Fibroblast of the aortic adventitia (primary cell): ENCODE measurements at places on chromosomes 16 and 17.

DNA sequence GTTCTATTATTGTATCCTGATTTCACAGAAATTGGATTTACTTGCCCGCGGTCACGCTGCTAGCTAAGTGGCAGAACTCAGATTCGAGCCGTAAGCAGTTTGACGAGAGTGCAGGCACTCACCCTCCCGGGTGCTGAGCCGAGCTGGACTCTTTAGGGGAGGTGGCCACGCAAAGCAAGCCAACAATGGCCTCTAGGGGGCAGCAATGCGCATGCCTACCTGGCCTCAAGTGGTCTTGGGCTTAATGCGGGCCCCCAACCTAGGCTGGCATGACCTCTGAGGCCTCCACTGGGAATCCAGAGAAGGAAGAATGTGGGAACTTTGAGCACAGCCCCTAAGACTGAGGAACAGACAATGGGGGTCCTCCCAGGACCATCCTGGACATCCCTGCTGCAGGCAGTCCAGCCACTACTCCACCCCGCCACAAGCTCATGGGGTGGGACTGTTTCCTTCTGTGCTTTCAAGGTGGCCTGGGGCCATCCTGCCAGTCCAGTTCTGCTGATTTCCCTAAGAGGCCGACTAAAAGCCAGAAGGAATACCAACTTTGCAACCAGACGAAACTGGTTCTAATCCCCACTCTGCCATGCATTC lies 276.5 kb downstream of the XYLT1 start:
- DNase-seq: peak; percentile 51

DNA sequence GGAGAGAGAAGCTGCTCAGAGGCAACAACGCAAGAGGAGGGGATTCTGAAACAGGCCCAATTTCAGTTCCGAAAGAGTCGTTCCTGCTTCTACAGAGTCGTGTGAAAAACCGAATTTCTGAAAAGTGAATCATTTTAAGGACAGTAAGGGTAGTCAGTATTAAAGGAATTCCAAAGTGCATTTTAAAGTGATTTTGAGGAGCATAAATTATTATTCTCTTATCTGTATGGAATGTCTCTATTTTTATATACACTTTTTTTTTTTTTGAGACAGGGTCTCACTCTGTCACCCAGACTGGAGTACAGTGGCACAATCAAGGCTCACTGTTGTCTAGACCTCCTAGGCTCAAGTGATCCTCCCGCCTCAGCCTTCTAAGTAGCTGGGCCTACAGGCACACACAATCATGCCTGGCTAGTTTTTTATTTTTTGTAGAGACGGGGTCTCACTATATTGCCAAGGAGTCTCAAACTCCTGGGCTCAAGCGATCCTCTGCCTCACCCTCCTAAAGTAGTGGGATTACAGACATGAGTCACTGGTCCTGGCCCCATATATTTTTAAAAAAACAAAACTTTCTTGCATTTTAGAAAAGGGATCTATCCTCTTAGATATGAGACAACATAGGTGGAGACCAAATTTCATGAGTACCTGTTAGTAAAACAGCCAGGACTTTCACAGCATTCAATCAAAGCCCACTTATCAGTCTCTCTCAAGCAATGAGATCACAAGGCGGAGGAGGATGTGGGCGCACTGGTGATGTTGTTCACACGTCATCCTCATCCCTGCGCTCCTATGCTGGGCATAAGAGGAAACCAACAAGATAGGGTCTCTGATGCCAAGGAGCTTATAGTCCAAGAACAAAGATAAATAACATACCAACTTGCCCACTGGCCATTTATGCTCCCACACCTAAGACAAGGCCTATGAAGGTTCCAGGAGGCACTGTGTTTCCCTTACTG lies 53.2 kb downstream of the SMG6 start:
- DNase-seq: no peak

DNA sequence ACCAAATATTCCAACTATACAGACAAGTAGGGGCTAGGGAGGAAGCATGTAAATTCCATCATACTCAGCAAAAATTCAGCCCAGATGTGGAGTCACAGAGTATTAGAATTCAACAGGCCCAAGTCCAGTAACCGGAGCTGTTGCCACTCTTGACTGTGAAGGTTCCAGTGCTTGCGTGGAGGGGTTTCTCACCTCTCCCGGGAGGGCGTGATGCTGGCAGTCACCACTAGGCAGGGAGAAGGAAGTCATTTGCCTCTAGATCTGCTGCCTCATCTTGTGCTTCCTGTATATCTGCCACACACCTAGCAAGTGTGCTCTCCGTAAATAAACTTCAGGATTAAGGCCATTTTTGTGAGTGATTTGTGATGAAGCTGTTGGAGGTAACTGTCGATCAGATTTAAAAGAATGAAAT lies 1.0 kb upstream of the CKLF start:
- DNase-seq: no peak

DNA sequence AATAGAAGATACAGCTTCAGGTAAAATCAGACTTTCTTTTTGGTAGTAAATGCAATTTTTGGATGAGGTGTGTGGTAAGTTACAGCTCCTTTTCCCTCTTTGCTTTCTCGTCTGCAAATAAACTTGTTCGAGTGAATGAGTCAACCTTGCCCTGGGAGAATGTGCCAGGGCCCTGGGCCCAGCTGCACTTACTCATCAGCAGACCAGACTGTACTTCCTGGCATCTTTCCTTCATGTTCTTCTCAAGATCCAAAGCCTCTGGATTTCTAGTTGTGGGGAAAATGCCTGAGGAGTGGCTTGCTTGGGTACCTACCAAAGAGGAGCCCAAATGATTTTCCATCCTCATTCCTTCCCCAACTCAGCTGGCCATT lies 5.4 kb upstream of the G6PC1 start:
- peak; percentile 96 for DNase-seq

GRCh38 chr17:68509141-68510057 lies 2.8 kb upstream of the PRKAR1A start:
- DNase-seq: no peak

DNA sequence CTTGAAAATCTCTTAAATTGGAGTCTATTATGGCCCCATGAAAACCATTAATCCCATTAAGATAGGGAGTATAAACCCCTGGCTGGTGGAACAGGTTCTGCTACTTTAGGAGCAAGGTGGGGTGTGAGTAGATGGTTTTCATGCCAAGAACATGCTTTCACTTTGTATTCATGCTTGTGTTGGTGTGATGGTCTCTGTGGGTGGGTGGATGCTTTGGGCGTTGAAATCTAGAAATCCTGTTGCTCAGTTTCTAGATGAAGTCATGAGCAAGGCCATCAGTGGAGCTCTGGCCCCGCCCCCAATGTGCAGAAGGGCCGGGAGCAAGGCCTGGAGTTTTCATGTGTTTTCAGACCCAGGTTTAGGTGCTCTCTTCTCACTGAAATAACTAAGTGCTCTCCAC lies 20.1 kb downstream of the PLD6 start:
- DNase-seq: no peak

DNA sequence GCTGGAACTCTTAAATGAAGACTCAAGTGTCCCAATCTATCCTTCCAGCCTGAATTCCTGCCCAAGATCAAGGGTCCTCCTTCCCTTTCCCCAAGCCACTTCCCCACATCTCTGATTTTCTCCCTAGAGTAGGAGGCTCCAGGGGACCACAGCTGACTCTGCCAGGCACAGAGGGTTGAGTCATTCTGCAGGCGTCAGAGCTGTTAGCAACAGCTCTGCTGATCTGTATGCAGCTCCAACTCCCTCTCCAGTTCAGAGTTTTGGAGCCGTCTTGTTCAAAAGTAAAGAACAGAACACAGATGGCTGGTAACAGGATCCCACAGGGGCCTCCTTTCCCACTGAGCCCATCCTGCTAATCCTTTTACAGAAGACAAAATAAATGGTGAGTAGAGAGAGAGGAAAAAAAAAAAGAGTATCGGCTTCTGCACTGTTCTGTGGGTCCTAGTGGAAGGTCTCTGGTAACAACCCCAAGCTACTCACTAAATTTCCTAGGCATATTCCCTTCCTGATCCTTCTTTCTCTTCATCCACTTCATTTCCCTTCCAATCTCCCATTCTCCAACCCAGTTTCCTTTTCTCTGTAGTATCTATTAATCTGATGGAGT lies 13.4 kb upstream of the TAOK1 start:
- peak; percentile 86 for DNase-seq

GRCh38 chr16:11576427-11577289 lies 10.1 kb downstream of the LITAF start:
- DNase-seq: no peak

DNA sequence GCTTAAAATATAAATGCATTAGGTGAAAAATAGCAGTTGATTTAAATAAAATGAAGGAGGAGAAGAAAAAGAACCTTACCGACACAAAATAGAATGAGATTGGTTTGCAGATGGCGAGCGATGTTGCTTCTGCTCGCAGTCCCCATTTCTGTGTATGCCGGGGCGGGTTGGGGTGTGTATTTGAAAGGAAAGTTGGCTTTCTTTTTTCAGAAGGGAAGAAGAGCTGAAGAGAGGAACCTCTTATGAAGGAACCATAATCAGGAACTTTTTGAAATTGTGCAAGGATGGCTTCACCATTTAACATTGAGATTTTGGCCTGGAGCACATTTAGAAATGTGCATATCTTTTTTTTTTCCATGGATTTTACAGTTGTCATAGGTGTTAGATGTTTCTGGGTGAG lies at the start of gene IGSF6:
Gene IGSF6 (minus strand): TSS at position 156 of the 400 bp plus-strand sequence. CDS start 10 bp downstream, at position 146.
- DNase-seq: no peak
